Dermis microvascular lymphatic vessel endothelial cell (primary cell): ENCODE measurements at places on chromosomes 12 and 14. TPM values are rescaled to one million over a fixed set of nuclear protein-coding genes. Genes with fewer than 3 reads are reported as not detected.

The FGF6 gene
- total RNA-seq, result not detected in 2 replicates

The KRT82 gene
- total RNA-seq, result not detected in 2 replicates

The PRIMA1 gene
- total RNA-seq, result not detected in 2 replicates

The ESRRB gene
- total RNA-seq, result not detected in 2 replicates
